ENCODE measurements at places on chromosomes 2 and 18.

DNA sequence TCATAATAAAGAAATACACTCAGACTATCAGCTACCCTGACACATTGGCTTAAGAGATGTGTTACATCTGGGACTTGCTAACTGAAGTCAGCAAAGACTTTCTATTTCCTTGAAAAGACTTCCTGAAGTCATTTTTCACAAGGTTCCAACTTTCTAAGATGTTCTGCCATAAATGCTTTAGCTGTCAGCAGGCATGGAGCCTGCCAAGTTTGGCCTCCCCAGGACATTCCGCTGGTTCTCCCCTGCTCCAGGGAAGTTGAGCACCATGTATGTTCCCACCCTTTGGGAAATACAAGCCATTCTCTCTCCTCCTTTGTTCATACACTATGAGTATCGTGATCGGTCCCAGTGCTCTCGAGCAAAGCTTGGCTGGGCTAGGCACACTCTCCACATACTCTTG, 202.7 kb upstream of the CCDC68 start:
- DNase-seq = no peak

DNA sequence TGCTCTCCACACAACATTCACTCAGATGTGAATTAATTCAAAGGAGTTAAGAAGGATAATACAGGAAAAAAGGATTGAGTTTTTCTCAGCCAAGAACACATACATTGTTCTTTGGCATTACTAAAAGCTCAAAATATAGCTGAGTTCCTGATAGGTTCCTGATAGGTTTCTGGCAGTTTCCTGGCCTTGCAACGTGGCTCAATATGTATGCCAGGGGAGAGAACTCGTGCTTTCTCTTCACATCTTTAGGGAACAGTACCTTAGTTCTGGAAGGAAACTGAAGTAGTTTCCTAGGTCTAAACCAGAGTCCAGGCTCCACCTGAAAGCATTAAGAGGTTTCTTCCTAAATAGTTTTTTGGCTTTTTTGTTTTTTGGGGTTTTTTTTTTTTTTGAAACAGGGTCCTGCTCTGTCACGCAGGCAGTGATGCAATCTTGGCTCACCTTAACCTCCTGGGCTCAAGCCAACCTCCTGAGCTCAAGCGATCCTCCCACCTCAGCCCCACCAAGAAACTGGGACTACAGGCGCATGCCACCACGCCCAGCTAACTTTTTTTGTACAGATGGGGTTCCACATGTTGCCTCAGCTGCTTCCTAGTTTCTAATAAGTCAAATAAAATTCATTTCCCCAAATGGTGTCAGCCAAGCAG, 42.8 kb downstream of the ESCO1 start:
- no peak for DNase-seq

DNA sequence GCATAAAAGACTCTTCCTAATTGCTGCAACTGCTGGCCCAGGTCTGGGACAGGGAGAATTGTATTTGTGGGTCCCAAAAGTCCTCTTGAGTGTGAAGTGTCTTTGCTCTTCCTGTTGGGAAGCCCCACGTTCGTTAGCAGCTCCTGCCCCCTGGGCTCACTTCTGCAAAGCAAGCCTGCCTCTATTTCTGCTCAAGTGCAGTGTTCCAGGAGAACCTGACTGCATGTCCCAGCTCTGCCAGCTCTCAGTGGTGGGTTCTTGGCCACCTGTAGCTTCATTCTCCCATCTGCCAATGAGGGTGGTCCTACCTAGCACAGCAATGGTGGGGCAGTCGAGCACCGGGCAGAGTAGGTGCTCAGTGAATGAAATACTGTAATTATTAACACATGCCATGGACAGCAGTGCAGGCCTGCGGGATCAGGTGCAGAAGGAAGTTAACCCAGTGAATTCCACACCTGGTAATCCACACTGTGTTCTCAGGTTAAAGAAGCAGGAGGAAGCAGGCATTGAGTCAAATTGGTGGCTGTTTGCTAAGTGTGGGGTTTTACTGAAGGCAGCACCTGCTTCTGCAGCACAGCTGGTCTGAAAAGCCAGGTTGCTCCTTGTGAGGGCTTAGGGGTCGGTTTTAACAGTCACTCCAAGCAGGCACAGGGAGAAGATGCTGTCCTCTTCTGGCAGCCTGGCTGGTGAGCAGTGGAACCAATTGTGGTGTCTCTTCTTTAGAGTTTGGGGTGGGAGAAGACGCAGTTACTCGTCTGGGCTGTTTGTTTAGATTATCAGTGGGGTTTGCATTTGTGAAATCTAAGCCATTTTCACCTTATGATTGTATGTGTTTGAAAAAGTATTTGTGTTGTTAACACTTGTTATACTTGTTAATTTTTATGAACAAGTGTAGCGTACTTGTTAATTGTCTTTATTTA, 54.3 kb downstream of the DGKD start:
- no peak for DNase-seq

DNA sequence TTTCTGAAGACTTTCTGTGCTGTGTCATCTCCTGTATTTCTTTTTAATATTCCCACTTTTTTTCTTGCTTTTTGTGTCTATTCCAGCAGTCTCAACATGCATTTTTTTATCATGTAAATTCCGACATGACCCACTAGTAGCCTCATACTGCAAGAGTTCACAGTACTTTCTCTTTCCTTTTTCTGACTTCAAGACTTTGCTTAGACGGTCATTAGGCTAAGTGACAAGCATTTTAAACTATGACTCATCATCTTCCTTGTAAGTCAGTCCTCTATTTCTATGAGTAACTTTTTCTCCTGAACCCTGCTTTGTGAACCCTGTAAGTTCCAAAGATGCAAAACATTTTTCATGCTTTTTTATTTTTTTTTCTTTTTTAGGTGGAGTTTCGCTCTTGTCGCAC, 381.2 kb downstream of the TXNL1 start:
- no peak for DNase-seq

GRCh38 chr2:177574356-177574755, 181.8 kb downstream of the AGPS start:
- DNase-seq = no peak

DNA sequence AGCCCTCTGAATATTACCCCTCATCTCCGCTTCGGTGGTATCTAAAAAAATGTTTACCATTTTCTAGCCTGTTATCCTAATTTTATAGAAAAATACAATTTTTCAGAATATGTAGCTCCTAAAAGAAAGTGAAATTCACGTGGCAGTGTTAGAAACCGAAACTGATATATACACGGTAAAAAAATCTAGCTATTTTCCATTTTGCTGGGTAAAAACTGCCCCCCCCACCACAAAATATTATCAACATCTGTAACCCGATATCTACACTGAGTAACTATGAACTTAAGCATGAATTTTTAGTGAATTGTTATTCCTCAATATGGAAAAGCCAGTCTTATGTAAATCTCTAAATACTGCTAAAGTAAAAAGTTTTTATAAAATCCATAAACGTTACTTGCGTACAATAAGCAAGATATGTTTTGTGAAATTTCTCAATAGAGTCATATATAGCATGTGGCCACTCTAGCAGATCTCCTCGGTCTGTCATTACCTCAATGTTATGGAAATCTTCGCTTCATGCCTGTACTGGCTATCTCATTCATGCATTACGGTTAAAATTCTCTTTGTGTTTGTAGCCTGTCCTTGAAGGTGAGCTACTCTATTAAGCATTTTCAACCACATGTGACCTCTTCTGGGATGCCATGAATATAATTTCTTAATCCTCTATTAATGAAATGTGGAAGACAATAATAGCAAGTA, 524.2 kb downstream of the TRIB2 start:
- no peak for DNase-seq

GRCh38 chr2:191150230-191150599, 579 bp downstream of the STAT4 start:
- no peak for DNase-seq

DNA sequence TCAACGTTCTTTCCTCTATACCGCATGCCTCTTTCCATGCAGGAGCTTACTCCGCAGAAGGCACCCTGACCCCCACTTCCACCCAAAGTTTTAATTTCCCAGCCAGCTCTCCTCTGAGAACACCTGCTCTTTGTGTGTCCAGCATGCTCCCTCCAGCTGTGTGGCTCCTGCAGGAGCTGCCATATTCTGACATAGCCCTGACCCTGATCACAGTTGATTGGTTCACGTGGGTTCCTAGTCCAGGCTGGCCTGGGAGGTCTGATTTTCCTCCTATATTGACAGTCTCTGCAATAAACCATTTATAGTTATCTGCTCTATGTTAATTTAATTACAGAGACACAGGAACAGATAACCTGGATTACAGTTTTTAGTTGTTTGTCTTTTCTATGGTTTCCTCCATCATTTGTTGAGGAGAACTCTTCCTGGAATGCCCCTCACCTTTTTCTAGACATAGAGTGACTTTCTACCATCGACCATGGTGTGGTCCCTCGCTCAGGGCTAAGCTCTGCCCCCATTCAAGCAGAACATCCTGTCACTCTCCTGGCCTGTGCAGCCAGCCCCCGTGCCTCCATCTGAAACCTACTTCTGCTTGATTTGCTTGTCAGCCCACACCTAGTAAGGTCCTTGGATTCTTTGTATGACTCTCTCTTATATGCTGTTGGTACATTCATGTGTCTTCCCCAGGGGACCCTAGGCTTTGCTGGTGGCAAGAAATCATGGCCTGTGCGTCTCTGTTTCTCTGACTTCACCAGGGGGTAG, 231.5 kb downstream of the LPIN1 start:
- no peak for DNase-seq

DNA sequence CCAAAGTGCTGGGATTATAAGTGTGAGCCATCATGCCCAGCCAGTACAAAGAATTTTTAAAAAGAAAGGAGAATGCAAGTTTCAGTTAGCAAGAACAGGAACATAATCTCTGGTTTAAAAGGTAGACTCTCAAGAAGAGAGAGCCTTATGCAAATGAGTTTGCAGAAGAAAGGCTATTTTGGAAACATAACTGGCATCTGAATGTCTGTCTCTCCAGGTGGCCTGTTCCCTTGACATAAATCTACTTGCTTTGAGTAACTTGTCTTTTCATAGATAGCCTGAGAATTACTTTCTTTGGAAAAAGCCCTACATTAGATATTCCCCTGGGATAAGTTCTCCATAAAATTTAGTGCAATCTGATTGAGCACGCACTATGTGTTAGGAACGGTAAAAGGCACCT, 109.6 kb downstream of the ICOS start:
- no peak for DNase-seq

Data from CD8-positive, alpha-beta T cell (primary cell).